Activated CD8-positive, alpha-beta memory T cell treated with anti-CD3 and anti-CD28 coated beads for 1 hour (primary cell): ENCODE measurements at places on chromosomes 13 and 19.
A peak's percentile ranks its signal among the peaks of the same experiment; 100 is the strongest.

GRCh38 chr19:39349326-39349725 lies 7.1 kb downstream of the SAMD4B start:
- DNase-seq: no peak

GRCh38 chr13:104987621-104988020 lies 1547.8 kb downstream of the EFNB2 start:
- DNase-seq: no peak

DNA sequence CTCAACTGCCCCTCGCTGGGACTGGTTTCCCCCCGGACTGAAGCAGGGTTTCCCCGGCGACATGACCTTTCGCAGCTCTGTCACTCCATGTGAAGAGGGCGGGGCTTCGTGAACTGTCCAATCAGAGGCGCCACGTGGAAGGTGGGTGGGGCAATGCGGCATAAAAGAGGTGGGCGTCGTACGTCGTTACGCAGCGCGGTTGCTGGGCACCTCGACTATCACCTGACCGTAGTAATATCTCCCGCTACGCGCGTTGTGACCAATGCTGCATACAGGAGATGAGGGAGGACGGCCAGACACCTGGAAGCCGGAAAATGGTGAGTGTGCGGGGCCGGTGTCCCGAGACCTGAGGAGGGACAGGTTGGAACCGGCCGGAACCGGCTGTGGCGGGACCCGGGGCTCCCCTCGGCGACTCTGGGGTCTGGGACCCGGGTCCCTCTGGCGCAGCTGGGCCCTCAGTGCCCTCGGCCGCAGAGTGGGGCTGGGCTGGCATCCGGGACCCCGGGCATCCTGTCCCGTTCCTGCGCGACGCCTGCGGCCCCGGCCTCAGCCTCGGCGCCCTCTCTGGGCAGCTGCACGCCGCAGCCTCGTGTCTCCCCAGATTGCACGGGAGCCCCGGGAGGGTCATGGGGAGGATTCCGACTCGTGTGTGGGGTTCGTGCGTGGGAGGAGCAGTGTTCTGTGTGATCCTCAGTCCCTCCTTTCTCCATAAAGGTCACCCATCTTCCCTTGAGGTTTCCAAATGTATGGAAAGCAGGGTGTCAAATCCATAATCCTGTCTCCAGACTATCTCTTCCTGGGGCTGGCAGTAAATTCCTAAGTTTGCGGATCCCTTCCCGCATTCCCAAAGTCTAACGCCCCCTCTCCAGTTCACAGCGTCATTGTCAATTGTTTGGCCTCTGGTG lies 32.2 kb downstream of the ZNF136 start:
- peak; percentile 28 for DNase-seq

DNA sequence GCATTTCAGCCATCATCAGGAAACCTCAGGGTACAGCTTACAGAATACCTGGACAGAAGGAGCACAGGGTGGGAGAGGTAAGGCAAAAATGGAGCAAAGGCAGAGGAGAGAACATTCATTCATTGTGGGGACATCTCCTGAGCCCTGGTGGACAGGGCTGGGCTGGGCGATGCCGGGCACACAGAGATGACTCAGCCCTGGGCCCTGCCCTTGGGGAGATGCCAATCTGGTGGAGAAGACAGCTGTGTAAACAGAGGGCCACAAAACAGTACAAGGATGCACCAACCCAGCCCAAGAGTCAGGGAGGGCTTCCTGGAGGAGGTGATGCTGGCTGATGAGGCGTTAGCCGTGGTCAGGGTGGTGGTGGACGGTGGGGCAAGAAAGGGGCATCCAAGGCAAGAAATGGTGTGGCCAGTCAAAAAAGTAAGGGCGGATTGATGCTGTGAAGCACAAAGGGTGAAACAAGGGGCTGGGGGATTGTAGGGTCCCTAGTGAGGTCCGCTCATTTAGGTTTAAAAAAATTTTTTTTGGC lies 3.6 kb upstream of the HAS1 start:
- DNase-seq: no peak

- DNase-seq: peak; percentile 39
Observed at GRCh38 chr19:3986260-3987041, 1.2 kb upstream of the EEF2 start.

DNA sequence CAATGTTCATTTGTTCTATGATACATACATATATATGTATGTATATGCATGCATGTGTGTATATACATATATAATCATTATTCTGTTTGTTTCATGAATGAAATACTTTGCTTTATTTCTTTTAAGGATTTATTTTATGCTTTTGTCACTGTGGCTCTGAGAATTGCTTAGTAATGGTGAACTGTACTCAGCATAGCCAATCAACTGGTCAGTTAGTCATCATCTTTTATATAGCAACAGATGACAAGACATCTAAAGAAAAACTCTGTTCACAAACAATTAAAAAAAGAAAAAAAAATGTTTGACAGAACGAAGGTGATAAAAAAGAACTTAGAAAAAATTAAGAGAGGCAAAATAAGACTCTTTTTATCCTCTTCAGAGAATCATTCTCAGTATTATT lies 1440.3 kb downstream of the PCDH9 start:
- no peak for DNase-seq

GRCh38 chr19:13152356-13152973 lies 2.3 kb downstream of the IER2 start:
- DNase-seq: no peak

GRCh38 chr19:33383720-33384292 lies 10.3 kb downstream of the CEBPG start:
- DNase-seq: no peak

DNA sequence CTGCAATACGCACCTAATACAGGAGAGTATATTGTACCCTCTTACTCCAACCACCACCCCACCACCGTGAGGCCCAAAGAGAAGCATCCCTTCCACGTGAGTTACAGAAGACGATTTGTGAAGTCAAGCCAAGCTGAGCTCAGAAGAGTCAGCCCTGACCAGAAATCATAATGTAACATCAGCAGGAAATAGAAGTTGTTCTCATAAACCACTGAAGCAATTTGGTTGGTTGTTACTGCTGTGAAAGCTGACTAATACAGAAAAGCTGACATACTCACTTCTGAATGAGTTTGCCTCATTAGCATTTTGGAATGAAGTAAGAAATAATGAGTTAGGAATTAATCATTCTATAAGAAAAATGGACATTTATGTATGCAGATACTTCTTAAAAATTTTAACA lies 749.4 kb upstream of the SLC10A2 start:
- DNase-seq: no peak

- no peak for DNase-seq
Observed at GRCh38 chr13:110914081-110914330, 863 bp downstream of the ANKRD10 start.

GRCh38 chr13:76848596-76848995 lies 37.6 kb downstream of the KCTD12 start:
- DNase-seq: no peak

- DNase-seq: no peak
Observed at GRCh38 chr19:31648347-31648746, 299.1 kb upstream of the TSHZ3 start.

DNA sequence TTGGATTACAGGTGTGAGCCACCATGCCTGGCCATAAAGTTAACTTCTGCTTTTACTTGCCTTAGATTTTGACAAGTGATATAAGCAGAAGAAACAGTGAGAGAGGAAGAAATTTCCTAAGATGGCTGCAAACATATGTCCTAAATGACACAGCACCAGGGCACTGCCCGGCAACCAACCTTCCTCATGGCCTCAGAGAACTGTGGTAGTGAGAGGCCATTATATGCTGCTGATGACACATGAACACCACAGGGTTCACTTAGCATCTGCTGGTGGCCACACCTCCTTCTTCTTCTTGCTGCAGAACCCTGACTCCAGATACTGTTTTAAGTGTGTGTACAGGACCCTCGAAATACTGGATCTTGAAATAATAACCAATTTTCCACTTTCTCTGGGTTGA lies 88.2 kb downstream of the KCTD12 start:
- no peak for DNase-seq

DNA sequence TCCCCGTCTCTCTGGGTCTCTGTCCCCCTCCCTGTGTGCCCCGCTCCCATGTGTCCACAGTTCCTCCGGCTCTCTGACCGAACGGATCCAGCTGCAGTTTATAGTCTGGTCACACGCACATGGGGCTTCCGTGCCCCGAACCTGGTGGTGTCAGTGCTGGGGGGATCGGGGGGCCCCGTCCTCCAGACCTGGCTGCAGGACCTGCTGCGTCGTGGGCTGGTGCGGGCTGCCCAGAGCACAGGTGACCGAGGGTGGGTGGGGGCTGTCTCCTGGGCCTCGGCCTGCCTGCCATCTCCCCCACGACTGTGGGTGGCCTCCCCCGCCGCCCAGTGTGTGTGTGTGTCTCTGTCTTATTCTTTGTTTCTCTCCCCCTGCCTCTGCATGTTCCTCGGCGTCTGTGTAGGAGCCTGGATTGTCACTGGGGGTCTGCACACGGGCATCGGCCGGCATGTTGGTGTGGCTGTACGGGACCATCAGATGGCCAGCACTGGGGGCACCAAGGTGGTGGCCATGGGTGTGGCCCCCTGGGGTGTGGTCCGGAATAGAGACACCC lies 10.3 kb downstream of the TRPM4 start:
- no peak for DNase-seq

GRCh38 chr13:111531505-111531904 lies 211.1 kb downstream of the TEX29 start:
- DNase-seq: no peak

DNA sequence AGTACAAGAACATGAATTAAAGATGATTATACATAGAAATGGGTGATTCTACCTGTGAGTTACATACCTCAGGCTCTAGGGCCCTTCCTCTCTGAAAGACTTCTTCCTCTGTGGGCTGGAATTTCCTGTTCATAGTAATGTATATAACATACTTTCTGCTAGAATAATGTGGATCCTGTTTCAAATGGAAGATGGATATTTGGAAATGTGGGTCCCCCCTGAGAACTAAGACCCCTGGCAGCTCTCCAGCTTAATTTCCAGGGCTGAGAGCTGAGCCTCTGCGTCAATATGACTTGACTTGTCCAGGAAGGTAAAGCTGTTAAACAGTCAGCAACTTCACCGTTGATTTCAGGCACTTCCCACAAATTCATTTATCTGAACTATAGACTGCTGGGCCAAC lies 296.3 kb downstream of the NALCN start:
- DNase-seq: no peak

DNA sequence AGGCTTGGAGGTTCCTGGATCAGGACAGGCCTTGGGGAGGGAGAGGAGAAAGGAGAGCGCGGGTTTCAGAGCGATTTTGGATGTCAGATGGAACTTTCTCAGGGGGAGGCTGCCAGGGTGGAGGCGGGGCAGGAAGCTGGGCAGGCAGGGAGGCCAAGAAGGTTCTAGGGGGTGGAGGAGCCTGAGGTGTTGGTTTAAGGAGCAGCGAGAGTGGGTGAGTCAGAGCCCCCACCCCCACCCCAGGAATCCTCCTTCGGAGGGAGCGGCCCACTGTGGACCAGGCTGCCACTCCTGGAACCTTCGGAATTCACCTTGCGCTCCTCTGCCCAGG lies 15.9 kb upstream of the NOP53 start:
- DNase-seq: no peak

DNA sequence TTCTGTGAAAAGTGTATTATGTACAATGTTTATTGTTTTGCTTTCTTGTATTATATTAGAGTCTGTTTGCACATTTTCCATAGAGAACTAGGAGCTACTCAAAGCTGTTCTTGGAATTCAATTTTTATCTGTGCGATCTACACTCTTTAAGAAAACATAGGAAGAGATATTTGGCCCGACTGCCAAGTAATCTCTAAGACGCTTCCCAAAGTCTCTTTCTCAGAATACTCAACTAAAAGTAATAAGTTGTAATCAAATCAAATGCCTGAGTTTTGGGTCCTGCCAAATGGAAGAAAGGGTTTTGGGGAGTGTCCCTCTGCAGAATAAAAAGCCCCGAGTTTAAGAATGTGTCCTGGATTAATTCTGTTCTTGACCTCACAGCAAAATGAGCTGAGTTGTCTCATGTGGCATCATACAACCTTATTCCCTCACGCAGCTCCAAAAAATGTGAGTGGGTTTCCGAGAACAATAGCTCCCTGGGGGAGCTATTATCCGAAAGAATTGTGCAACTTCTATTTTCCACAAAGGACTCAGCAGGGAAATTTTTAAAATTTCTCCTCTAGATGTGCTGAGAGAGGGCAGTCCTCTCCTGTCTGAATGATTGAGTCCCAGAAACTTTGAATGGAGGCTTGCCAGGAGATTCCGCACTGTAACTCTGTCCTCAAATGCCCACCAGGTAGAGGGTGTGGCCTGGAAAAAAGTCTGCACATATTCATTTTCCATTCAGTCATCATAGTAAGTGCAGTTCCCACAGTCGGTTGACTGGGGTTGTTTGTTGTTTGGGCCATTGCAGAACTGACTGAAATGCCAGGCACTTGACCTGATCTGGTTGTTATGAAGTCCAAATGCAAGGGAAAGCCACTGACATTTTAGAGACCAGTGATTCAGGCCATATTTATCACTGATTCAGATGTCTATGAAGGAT lies 280.0 kb upstream of the SOX21 start:
- DNase-seq: no peak

- DNase-seq: no peak
Observed at GRCh38 chr13:113904411-113904810, 40.5 kb upstream of the GAS6 start.

DNA sequence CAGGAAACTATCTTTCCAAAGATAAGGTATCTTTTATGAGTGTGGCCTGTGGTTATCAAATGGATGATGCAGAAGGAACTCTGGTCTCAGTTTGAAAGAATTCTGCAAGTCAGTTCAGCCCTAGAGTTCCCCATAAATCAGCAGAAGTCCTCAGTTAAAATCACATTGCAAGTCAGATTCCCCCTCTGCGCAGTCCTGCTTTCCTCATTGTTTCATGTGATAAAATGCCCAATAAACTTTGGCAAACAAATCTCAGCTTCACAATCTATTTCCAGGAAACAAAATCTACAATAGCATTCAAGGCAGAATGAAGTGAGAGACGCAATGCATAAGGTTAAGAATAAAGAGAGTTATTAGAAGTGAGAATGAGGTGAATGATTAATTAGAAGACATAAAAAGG lies 216.3 kb upstream of the KLHL1 start:
- no peak for DNase-seq

DNA sequence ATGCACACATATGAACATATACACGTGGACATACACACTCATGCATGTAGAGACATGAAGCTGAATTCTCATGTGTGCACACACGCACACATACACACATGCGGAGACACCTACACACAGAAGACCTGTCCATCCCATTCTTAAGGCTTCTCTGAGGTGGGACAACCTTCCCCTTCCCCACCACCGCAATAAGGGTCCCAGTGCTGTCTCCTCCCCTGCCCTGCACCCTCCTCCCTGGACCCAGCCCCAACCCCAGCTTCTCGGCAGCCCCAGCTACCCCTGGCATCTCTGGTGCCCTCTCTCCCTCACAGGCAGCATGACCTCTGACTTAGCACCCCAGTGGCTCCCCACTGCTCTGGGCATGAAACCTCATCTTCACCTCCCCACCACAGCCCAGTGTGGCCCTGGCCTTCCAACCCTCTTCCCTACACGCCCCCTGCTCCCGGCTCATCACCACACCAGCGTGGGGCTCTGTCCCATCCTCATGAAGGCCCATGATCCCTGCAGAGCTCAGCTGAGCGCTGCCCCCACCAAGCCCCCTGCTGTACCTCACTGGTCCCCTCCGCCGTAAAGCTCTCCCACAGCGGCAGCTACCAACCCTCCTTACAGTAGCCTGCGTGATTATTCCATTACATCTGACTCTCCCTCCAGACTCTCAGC lies 204.1 kb upstream of the ZNF536 start:
- DNase-seq: no peak

- no peak for DNase-seq
Observed at GRCh38 chr19:49512970-49513745, 697 bp downstream of the FCGRT start.

GRCh38 chr13:59846845-59847620 lies 316.7 kb downstream of the DIAPH3 start:
- DNase-seq: no peak

- no peak for DNase-seq
Observed at GRCh38 chr19:28710278-28710677, 502.7 kb downstream of the UQCRFS1 start.

GRCh38 chr19:30073152-30074000 lies 131.3 kb downstream of the URI1 start:
- no peak for DNase-seq
